ENCODE measurements at places on chromosomes 2 and 18.

- DNase-seq = no peak
These were observed 5.4 kb downstream of the CHMP3 start for GRCh38 chr2:86557836-86558235.

- DNase-seq = no peak
These were observed 33.9 kb downstream of the STAT1 start for GRCh38 chr2:190979906-190980629.

GRCh38 chr18:25495606-25496005 lies 143.6 kb upstream of the ZNF521 start:
- DNase-seq = no peak

GRCh38 chr2:164922134-164922533 lies 33.2 kb downstream of the SLC38A11 start:
- no peak for DNase-seq

- no peak for DNase-seq
These were observed 1804.9 kb upstream of the LRRTM1 start for GRCh38 chr2:82109418-82109817.

DNA sequence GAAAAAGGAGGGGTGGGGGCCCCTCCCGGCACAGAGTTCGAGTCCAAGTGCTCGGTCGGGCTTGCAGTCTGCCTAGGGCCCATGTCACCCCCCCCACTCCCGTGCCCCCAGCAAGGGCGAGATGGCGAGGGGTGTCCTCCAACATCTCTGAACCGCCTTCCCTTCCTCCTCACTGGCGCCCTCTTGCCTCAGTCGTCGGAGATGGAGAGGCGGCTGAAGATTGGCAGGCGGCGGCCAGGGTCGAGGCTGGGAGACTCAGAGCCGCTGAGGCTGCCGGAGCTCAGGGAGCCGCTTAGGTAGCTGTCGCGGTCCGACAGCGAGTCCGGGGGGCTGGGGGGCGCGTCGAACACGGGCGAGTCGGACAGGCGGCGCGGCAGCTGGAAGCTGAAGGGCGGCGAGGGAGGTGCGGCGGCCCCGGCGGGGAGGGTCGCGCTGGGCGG lies 2.3 kb downstream of the ZFP36L2 start:
- DNase-seq = peak; percentile 59

DNA sequence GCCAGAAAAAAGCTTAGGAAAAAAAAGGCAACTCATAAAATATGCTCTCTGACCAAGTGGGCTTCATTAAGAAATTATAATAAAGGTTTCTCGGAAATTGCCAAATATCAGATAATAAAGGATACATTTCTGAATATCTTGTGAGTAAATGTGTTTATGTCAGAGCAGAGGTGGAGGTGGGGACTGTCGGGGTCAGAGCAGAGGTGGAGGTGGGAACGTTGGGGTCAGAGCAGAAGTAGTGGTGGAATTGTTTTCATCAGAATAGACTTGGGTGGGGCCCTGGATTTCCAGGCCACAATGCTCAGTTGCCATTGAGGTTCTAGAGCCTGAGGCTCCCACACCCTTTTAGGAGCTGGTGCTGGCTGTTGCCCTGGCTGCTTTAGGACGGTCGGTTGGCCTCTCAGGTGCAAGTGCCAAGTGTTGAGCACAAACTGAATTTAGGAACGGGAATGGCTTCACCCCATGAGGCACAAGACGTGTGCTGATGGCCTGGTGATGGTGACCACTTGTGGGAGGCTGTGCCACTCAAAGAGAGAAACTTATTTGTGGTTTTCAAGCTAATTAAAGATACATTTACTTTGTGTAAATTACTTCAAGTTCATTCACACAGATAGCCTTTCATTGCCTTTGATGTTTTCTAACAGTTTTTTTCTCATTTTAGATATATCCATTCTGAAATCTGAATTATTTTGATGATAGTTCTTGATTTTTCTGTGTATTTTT lies 131.5 kb downstream of the ATP9B start:
- peak; percentile 9 for DNase-seq

GRCh38 chr2:144146876-144147275 lies 373.0 kb downstream of the ZEB2 start:
- no peak for DNase-seq

DNA sequence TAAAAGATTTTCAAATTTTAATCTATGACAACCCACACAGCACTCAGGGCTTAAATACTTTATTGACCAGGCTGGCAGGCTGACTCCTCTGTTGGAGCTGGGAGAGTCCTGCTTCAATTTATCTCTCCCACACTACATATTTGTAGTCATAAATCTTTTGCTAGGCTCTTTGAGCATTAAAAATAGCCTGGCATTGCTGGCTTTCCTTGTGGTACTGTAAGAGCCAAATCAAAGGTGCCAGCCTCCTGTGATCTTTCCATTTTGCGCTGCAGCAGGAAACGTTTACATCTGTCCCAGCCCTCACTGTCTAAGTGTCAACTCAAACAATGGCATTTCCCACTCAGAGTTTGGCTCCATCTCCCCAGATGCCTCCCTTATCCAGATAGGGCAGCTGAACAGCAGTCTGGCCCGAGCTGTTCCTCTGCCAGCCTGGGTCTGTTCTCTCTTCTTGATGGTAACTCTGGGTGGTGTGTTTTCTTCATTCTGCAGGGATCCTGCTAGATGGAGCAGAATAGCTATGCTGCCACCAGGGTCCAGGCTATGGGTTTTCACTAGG lies 62.1 kb downstream of the LRRTM1 start:
- no peak for DNase-seq

DNA sequence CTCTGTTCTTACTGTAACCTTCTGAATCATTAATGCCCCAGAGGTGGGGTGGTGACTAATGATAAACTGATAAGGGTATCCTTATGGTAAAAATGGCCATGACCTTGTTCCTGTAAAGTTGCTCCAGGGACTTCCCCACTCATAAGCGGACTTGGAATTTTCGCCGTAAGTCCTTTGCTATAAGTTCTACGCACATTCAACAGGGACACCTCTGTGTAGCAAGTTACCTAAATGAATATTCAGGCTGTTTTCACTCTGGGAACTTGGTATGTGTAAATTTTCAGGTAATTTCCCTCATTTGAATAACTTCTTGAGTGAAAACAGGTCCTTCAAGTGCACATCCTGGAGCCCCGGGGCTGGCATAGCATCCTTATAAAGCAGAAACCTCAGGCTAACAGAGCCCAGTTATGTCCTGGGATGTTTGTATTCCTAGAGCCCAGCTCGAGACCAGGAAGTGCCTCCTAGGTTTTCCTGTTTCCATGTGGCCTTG lies 9.4 kb upstream of the AGFG1 start:
- DNase-seq = no peak

GRCh38 chr2:12005886-12006681 lies 259.7 kb downstream of the LPIN1 start:
- DNase-seq = peak; percentile 35

- no peak for DNase-seq
These were observed 7.8 kb downstream of the RAX start for GRCh38 chr18:59265246-59265973.

GRCh38 chr2:5473635-5474034 lies 218.5 kb upstream of the SOX11 start:
- no peak for DNase-seq

DNA sequence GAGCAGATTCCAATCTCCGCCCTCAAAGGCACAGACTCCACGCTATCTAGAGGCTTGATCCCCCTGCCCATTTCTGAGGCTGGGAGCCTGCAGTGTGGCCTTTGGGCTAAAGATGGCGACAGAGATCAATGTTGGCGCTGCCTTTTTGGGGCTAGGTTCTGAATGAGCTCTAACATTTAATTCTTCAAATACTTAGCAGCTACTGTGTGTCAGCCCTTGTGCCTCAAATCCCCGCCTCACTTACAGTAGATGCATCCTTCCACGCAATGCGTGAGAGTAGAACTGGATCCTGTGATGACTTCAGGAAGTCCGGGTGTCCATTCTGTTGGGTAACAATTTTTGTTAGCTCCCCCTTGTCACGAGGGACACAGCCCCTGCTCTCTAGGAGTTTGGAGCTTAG lies 12.4 kb downstream of the IL1F10 start:
- no peak for DNase-seq

- DNase-seq = no peak
These were observed 14.0 kb upstream of the ARID5A start for GRCh38 chr2:96522304-96523203.

DNA sequence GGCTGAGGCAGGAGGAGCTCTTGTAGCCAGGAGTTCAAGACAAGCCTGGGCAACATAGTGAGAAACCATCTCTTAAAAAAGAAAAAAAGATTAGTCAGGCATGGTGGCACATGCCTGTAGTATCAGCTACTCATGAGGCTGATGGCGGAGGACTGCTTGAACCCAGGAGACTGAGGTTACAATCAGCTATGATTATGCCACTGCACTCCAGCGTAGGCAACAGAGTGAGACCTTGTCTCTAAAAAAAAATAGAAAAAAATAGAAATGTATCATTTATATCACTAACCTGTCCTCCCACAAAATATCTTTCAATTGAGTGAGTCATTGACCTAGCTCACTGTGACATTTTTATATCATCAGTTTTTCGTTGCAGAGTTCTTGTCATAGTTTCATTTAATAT lies 152.5 kb downstream of the DTNA start:
- no peak for DNase-seq

DNA sequence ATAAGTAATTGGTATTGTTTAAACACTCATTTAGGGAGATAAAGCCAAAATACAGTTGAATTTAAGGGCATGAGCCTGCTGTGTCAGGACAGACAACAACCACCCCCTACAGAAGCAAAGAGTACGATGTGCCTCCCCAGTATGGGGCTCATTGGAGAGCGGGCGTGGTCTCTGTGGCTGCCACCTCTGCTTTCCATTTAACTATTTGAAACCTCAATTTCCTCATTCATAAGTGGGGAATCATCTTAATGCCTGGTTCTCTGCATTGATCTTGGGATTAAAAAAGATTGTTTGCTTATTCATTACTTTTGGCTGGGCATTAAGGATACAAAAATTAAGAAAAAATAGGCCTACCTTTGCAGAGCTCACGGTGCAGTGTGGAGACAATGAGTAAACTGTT lies 21.4 kb downstream of the KCNS3 start:
- no peak for DNase-seq

DNA sequence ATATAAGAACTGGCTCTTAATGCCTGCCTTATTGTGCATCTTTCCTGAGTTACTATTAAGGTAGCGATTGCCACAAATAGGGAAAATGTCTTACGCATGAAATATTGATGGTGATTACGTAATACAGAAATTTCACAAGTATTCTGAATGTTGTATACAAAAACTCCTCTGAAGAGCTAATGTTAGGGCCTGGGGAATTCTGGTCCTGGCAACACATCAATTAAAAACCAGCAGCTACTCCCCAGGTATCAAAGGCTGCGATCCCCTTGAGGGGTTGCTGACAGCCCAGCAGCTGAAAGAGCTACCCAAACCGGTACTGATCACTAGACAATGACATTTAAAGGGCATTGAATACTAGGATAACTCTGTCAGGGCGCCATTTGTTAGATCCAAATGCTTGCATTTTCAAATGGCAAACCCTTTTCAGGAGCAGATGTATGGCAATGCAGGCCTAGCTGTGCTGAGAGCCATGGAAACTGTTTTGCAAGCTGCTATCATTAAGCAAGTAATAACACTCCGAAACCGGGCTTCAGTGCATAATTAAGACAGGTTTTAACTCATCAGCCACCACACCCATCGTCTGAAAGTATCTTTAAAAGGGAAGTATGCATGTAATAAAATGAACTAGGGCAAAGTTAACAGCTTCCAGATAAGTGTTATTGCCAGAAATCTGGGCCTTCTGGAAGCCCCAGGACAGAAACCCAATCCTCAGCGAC lies 78.4 kb downstream of the CLHC1 start:
- DNase-seq = no peak

- no peak for DNase-seq
These were observed 91.8 kb downstream of the HRH4 start for GRCh38 chr18:24552218-24552617.

DNA sequence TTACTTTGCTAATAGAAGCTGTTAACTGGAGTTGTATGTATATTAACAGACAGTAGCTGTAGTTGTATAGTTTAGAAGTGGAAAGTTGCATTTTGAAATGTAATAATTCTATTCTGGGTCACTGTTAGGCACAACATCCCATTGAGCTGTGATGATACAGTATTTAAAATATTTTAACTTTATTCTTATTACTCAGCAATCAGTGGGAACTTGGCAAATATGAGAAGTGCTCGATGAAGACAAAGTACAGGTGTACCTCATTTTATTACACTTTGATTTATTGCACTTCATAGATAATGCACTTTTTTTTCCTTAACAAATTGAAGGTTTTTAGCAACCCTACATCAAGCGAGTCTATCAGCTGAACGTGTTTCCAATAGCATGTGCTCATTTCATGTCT lies 8.6 kb downstream of the DNAJC10 start:
- no peak for DNase-seq
